ENCODE measurements at places on chromosomes 6 and 20.

GRCh38 chr20:17530716-17531664 lies at the start of gene BFSP1:
TSS of gene BFSP1 (minus strand) at chr20:17531379. CDS start at chr20:17531329, 50 bp downstream.
- DNase-seq, result peak; percentile 90

GRCh38 chr20:62479156-62479555 lies 3.4 kb upstream of the GATA5 start:
- DNase-seq, result no peak

DNA sequence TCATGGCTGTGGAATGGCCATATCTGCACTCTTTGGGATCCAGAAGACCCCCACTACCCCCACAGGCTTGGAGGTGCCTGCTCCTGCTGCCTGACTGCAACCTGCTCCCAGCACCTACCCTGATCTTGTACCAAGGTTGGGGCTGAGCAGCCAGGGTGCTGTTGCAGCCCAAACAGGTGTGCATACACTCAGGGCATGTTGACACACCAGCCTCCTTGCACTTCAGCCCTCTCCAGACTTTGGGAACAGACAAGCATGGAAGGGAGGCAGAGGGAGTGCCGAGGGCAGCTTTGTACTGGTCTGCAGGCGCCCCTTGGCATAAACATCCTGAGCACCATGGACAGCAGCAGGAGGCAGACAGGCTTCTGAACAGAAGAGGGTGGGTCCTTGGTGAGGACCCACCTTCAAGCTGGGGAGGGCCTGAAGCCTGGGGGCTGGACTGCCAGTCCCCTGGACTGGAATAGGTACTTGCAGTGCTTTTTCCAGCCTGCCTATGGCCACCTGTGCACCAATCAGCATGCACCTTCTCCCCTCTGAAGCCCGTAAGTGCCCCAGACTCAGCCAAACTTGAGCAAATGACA lies 1675.8 kb downstream of the HACE1 start:
- peak; percentile 83 for DNase-seq

DNA sequence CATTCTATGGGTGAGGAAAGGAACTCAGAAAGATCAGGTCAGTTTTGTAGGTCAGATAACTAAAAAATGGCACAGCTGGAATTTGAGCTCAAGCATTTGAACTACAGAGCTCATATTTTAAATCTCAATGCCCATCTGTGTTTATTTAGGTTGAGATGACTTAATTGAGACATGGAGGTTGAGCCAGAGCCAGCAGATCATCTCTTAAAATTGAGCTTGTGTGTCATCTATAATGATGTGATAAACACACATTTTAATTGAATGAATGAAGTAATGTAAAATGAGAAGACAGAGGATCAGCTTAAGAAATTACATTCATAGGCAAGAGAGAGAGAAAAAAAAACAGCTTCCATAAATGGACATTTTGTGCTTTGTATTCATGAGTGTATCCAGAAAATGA lies 3.7 kb downstream of the MANEA start:
- DNase-seq, result no peak

DNA sequence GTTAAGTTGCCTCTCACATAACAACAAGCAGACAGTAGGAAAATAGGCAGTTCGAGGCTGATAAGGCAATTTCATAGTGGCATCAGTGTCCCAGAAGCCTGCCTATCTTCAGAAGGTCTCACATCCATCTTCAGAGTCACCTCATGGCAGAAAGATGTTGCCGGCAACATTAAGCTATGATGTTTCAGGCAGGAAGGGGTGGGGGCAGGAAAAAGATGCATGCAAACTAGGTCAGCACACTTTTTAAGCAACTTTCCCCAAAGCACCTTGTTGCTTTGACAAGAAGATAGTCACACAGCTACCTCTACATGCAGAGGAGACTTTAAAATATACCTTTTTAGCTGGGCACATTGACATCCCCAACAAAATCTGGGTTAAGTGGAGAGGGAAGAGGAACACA lies 43.2 kb upstream of the SMIM8 start:
- DNase-seq, result no peak

- no peak for DNase-seq
These were observed 28.8 kb downstream of the AK9 start for GRCh38 chr6:109662192-109662591.

DNA sequence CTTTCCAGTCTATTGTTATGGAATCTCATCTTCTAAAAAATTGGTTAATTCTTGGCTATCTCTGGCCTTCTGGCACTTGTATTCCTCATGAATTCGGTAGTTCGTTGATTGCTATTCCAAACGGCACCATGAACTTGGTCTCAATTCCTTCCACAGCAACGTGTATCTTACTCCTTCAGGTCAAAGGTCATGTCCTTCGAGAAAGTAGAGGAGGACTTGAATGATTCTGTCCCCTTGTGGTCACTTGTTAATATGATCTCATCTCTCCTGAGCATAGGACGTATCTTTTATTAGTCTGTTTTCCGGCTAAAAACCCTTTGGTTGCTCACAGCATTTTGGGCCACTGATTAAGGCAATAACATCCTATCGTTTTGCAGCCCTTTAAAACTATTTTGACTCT lies 9.4 kb downstream of the TLDC2 start:
- DNase-seq, result no peak

DNA sequence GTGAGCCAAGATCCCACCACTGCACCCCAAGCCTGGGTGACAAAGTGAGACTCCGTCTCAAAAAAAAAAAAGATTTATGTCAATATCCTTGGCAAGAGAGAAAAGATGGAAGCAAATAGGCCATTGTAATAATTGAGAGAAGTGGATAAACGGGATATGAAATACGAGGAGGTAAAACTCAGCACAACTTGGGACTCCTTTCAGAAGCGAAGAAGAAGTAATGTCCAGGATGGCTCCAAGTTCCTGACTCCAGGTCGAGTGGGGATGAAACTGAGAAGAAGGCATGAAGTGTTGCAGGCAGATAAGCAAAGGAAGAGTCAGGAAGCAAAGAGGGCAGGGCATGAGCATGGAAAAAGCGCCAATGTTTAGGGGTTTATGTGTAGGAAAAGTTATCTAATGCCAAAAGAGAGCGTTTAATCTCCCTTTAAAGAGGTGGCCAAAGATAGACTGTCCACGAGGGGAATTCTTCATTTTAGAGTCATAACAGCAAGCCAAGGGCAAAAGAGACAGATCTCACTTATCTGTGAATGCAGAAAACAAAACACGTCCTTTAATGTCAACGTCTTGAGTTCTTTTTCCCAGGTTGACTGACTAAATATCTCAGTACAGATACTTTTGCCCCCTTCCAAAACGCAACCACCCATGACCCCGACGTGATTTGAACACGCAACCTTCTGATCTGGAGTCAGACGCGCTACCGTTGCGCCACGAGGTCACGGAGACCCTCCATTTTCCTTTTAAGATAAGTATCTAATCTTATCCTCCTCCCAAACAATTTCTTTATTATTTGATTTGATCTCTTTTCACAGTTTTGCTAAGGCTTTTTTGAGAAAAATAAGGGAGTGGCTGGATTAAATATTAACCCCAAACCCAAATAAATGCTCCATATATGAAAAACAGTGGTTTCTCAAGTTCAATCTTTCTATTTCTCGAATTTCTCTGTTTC lies 46.3 kb upstream of the BTN3A2 start:
- DNase-seq, result peak; percentile 76

GRCh38 chr6:43123461-43124314 lies 47.4 kb upstream of the SRF start:
- DNase-seq, result no peak

DNA sequence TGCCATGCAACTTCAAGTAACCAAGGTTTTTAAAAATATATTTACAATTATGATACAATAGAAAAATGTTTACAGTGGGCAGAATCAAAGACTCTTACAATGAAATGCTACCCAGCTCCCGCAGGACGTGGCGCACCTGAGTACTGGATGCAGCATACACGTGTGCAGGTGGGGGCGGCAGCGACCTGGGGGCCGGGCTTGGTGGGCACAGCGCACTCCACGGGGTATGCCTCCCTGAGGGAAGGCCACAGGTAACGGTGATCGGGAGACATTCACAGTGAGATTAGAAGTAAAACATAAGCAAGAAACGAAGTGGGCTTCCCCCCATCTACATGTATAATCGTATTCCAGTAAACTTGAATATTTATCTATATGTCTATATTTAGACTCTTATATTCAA lies 54.2 kb downstream of the WDR27 start:
- no peak for DNase-seq

DNA sequence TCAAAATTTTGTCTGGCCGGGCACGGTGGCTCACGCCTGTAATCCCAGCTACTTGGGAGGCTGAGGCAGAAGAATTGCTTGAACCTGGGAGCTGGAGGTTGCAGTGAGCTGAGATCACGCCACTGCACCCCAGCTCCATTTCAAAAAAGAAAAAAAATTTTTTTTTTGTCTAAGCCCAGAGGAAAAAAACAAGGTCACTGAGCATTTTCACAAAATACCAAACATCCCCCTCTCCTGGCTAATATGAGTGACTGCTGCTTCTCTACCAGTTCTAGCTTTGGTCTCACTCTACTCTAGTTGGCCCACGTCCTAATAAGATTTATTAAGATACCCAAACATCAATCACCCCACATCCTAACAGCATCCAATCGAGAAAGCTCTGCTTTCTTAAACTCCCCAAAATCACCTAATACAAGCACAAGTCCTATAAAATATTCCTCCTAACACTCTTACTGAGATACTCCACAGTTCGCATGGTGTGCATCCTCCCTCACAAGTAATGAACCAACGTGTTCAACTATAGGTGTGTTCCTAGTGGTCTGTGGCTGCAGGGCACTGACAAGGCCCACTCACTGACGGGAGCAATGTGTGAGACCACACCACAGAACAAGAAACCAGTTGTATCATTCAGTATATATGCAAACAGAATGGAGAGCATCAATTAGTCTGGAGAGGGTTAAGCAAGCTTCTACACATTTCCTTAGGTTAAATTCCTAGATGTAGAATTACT lies 64.2 kb downstream of the FKBP5 start:
- no peak for DNase-seq

GRCh38 chr6:73388433-73388799 lies 6.2 kb upstream of the DDX43 start:
- no peak for DNase-seq

DNA sequence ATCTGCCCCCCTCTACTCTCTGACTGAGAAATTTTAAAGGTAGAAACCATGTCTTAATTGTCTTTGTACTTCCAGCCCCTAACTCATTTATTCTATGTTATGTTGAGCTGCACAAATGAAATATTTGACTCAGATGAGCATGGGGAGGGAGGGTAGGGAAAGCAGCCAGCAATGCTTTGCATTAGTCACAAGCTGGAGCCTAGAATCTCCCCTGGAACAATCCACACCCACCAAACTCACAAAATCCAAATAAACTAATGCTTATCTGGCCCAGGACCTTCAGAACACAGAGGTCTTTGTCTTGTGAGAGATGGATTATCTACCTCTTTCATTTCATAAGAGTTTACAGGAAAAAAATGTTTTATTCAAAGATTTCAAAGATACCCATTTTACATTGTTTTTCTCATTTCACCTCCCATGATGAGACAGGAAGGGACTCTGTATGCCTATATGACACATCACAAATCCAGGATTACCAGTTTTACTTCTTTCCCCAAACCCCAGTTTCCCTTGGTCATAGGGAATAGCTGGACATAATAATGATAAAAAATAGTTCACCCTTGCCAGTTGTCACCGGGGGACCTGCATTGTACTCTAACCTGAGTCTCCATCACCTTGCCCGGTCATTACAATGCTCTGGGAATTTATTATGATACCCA lies 466.9 kb downstream of the KIF16B start:
- no peak for DNase-seq

DNA sequence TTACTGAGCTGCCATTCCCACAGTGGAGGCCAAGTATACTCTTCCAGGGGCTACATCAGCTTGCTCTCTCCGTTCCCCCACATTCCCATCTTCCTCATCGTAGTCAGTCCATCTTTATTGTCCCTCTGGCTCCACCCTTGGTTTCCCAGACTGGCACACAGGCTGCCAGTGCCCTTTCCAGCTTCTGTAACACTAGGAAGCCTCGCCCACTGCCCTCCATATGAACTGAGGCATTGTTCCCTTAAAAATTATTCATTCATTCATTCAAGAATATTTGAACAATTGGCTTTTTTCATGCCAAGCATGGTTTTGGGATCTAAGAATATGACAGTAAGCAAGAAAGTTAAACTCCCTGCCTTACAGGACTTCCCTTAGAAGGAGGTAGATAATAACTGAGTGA lies 14.3 kb downstream of the ROS1 start:
- no peak for DNase-seq

DNA sequence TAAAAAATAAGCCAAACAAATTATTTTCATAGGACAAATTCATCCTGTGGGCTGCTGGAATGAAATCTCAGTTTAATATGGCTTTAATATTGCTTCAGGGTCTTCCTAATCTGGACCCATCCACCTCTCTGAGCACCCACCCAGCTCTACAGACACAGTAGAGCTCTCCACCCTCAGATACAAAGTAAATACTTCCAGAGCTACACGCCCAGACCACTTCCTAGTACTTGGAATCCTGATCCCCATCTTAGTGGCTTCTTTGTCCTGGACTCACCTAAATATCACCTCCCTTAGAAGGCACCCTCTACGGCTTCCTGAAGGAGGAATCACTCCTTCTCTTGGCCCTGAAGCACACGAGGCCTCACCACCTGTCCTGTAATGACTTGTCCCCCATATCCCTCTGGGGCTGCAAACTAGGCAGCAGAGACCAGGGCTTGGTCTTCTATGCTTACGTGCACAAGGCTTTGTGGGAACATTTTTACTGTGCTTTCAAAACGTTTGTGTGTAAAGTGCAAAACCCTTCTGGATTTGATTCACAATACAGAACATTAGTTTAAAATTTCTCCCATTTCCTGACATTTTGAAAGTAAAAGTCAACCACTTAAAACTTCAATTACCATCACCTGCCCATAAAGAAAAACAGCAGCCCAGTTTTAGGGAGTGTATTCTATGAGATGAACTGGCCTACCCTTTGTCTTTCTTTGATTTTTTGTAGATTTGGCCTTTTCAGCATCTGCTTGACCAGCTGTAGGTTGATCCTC lies 2.4 kb downstream of the CTCFL start:
- DNase-seq, result no peak

- no peak for DNase-seq
These were observed 29.1 kb upstream of the SCRT2 start for GRCh38 chr20:704726-705125.

DNA sequence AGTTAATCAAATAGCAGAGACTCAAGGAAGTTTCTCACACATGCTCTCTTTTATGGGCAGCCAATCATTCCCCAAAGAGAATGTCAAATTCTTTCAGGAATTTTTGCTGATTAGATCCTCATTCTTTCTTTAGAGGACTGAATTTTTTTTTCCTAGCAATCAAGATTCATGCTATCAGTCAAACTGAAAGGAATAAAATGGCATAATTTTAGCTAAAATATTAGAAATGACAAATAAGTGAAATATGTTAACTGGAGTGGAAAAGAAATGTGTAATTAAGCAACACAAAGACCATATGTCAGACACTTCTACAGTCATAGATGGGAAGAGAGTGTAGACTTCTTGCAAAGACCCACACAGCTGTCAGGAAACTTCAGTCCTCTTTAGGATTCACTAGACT lies 242.3 kb upstream of the RNF217 start:
- DNase-seq, result no peak

Data from endodermal cell (in vitro differentiated cells).